ENCODE measurements at places on chromosomes 4 and X.

- no peak for DNase-seq
Observed at GRCh38 chr4:163611784-163612445, 117.4 kb downstream of the TMA16 start.

DNA sequence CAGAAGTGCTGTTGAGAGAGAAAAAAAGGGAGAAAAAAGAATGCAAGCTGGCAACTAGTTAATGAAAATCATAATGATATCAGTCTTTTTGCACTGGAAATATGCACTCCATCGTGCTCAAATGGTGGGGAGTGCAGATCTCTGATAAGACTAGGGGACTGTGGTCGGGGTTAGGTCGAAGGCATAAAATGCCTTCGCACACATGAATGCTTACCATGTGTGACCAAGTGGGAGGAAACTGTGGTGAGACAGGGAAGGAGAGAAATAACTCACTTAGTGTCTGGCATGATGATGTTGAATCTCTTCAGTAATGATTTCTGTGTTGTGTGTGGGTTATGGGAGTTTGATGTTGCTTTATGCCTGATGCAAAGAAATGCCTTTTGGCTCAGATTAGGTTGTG lies 358.9 kb downstream of the FBXO8 start:
- no peak for DNase-seq

GRCh38 chr4:72073816-72074215 lies 42.0 kb downstream of the NPFFR2 start:
- DNase-seq: no peak

GRCh38 chrX:17465201-17465600 lies 90.2 kb downstream of the NHS start:
- DNase-seq: no peak

DNA sequence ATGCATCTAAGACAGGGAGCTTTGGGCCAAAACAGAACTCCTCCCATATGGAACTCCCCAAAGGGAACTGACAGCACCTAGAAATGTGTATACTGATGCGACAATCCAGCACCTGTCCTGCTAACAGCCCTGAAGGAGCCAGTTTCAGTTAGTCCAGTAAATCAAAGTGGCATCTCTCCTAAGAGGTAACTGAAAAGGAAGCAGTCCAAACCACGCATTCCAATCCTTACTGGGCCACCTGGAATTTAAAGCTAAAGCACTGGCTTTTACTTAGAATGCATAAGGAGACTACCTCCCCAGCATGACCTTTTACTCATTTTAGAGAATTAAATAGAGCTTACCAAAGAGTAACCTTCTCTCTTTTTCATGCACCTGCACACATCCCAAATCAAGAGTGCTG lies 586.8 kb upstream of the PITX2 start:
- DNase-seq: no peak
